T-helper 1 cell treated with Interleukin-12 subunit alpha and Interleukin-12 subunit beta and Interleukin-4 antibody, amounts not matched to agents 30 ng/mL and 1 ng/mL, for 36 hours (primary cell): ENCODE measurements at places on chromosomes 1 and 21. TPM values are rescaled to one million over a fixed set of nuclear protein-coding genes. Genes with fewer than 3 reads are reported as not detected.

The FCRL2 gene
- total RNA-seq = not detected in 2 replicates

The ELF3 gene
- 0.41 and 0.61 TPM in 2 replicates for total RNA-seq

The ZNF697 gene
- total RNA-seq = 0.69 and 0.73 TPM in 2 replicates

The KIAA0040 gene
- 88.7 and 99.0 TPM in 2 replicates for total RNA-seq

The C21orf58 gene
- total RNA-seq = 29.3 and 30.0 TPM in 2 replicates

The OMA1 gene
- 23.9 and 24.5 TPM in 2 replicates for total RNA-seq

The AMY2A gene
- total RNA-seq = not detected in 2 replicates
